ENCODE measurements at places on chromosomes 3 and 15.

DNA sequence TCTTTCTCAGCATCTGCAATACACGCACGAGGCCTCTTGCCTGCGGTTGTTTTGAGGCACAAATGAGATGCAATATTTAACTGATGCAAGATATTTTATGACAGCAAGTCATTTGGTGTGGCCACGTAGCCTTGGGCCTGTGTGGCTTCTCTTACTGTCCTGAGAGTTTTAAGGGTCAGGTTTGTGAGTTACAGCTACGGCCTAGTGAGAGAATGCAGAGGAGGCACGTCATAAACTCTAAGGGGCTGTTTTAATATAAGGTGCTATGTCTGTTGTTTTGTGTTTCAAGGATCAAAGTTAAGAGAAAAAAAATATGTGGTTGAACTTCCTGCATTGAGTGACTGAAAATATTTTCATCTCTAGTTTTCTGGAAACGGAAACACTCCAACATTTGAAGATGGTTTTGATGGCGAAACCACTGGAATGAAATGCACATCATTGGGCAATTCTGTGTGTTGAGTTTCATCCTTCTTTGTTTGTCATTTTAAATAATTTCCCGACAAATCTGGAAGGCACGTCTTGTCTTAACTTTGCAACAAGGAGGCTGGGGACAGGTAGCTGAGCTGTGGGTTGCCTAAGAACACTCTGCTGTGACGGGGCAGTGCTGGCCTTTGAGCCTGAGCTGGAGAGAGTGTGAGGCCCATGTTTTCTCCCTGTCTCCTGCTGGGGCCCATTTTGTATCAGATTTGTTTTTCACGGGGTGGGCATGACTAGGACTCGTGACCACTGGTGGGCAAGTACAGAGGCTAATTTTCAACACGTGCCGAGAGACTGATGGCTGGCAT, 5.1 kb downstream of the APBA2 start:
- no peak for DNase-seq

DNA sequence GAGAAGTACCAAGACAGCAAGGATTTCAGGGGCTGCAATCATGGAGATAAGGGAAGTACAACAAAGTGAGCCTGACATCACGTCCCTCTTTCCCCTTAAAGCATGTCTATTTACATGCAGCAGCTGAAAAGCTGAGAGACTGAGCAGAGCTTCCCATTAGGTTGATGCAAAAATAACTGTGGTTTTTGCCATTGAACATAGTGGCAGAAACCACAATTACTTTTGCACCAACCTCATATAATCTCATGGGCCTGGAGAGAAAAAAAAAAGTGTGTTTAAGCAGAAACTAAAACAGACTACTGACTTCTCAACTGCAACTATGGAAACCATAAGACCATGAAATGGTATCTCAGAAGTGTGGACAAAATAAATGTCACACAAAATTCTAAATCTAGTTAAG, 48.3 kb downstream of the CCDC12 start:
- DNase-seq: no peak

DNA sequence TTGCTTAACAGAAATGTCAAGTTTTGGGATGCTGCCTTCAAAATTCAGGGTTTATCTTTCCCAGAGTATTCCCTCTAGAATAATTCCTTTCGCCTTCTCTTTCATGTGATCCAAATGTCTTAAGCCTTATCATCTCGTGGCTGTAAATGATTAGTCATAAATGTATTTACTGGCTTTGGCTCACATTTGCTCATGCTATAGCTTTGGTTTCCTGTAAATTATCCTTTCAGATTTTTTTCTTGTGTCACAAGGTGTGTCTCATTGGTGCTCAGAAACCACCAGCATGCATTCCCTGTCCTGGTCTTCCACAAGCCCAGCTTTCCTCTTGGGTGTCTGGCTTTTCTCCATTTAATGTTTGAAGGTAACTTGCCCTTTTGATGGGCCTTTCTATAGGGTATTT, 692.7 kb upstream of the ALCAM start:
- no peak for DNase-seq

- DNase-seq: no peak
These were observed 12.1 kb downstream of the SEC11A start for GRCh38 chr15:84703808-84704207.

GRCh38 chr3:67635257-67635656, 19.2 kb downstream of the SUCLG2 start:
- DNase-seq: no peak

DNA sequence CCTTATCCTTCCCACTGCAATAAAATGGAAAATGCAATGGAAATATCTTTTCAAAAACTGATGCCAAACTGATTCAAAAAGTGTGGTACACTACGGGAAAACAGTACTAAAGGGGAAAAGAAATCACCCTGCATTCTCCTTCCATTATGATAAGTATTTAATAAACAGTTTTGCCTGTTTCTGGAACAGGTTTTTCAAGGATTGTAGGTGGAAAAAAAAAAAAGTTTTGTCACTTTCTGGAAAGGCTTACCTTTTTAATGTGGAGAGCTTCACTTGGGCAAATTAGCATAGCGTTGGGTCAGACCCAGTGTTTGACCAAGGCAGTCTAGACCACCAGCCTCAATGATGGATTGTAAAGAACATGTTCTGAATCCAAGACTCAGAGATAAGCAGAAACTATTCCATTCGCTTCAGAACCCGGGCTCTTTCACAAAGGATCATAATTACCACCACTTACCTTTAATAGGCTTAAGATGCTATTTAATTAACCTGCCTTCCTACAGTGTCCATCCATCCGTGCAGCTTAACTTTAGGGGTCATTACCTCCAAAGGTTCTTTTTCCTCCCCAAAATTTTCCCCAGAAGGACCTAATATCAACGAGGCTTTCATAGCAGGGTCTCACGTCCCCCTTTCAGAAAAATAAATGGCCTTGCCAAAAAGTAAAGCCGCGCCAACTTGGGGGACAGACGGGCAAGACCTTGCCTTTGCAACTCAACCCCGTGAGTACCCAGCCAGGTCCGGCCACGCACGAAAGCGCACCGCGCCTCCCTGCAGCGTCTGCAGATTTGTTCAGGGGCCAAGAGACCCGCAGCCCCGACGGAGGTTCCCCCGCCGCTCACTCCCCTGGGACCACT, 1.0 kb downstream of the DCBLD2 start:
- no peak for DNase-seq

DNA sequence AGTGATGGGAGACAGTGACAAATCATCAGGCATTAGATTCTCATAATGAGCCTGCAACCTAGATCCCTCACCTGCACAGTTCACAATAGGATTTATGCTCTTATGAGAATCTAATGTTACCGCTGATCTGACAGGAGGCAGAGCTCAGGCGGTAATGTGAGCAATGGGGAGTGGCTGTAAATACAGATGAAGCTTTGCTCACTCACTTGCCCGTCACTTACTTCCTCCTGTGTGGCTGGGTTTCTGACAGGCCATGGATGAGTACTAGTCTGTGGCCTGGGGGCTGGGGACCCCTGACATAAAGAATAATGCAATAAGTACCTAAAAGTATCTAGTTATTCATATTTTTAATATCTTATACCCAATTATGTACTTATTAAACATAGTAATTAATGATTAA, 15.6 kb downstream of the IQCB1 start:
- DNase-seq: no peak

DNA sequence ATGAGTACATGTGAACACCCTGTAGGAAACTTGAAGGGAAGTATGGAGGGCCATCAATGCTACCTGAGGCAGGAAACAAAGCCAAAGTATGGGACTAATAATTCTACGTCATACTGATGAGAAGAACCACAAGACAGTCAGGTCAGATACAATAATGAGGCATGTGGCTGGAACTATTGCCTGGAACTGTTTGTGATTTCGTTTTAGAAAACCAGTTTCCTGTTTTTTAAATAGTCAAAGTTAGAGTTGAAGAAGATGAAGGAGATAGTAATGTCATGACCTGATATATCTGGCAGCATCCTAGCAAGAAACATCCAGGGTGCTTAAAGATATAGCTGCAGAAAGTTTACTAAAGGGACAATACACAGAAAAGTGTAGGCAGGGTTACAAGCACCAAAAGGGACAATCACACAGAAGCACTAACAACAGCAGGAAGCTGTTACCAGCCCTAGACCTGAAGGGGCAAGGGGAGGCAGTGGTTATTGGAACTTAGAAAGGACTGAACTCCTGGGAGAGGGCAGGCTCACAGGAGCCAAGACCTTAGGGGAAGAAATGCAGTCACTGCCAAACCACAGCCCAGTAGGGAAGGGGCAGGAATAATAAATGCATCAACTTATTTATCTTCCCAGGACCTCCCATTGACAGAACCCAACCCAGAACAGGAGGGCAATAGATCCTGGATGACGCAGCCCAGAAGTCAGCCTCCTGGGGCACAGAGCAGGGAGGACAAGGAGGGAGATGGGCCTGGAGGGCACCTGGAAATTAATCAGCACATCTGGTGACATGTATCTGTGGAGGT, 302.1 kb upstream of the STT3B start:
- DNase-seq: no peak

GRCh38 chr3:10272977-10273376, 19.8 kb downstream of the GHRL start:
- no peak for DNase-seq

- DNase-seq: no peak
These were observed 66.5 kb downstream of the POLR2M start for GRCh38 chr15:57773051-57773450.

DNA sequence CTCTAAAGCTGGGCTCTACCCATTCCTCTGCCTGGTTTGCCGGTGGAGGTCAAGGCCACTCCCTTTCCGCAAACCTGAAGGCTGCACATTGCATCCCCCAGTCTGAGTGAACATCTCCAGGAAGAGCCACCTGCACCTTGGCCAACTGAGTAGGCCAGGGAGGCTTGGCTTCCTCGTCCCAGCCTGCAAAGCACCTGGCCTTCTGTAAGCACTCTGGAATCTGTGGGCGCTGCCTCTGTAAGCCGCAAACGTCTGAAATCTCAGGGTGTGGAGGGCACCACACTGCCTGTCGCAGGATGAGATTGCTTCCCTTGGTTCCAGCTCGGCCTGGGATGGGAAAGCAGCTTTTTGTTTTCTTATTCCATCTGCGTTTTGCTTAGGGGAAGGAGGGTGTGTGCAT, 81.3 kb downstream of the SEC22A start:
- no peak for DNase-seq

- no peak for DNase-seq
These were observed 9.2 kb upstream of the UBE2Q2 start for GRCh38 chr15:75834021-75834420.

DNA sequence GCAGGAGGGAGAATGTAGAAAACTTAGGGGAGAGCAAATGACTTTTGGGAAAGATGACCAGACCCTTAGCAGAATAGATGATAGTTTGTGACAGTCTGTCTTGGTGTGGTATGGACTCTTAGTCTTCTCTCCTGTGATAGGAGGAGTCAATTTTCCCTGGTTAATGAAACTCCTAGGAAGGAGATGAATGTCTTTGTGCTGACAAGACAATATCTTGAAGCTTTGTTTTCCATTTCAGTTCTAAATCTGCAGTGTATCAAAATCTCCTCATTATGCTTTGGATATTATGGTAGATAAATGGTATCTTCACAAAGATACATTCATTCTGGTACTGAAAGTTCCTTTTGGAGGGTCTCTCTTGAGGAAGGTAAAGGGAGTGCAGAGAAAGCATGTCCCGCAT, 77.8 kb upstream of the ZNF717 start:
- DNase-seq: no peak

- DNase-seq: no peak
These were observed 2.6 kb downstream of the MAP2K1 start for GRCh38 chr15:66389098-66389858.

DNA sequence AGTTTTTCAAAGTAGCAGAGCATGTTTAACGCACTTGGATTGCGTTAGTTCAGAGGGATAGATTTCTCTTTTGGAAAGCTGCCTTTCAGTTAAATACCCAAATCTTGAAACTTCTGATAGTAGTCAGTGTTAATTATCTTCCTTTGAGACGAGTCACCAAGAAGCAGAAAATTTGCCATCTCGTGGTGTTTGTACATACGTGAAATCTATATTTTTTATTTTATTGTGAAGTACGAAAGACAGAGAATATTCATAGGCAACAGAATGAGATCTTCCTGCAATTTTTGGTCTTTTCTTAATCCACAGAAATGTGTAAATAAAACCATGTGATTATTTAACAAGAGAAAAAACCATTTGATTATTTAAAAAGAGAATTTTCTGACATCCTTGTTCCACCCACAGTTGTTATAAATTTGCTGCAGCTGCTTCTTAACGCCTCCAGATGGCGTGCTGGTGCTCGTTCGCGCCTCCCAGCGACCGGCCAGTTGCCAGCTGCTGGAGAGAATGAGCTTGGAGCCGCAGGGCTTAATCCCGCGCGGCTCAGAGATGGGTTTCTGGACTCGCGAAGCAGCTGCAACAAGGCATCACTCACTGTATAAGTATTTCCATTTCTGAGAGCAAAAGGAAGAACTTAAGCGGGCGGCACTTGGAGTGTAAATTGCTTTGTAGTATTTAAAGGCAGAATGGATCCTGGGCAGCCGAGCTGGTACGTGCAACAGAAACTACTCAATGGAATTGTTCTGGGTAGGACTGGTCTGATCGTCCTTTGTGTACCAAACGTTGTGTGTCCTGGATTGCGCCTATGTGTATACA, 10.5 kb upstream of the SLITRK3 start:
- peak; percentile 69 for DNase-seq

DNA sequence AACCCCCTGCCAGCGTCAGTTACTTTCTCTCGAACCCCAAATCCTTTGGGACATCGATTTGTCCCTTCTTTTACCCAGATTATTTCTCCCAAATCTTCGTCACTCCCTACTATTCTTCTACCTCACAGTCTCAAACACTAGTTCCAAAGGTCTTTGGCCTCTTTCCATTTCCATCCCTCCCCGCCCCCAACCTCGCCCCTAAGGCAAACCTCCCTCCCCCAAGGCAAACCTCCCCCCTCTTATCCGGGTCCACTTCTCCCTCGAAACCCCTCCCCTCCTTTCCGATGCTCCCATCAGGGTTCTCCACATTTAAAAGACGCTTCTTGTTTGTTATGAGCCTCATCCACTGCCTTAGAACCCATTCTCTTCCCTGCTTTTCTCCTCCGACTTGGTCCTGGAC, 583 bp downstream of the EAF1 start:
- DNase-seq: peak; percentile 46

Measured in transverse colon (tissue), 4 donors.